Muscle of arm (tissue), 14 donors: ENCODE measurements at places on chromosomes 13 and 19. TPM values are rescaled to one million over a fixed set of nuclear protein-coding genes. Genes with fewer than 3 reads are reported as not detected.

GRCh38 chr19:49896863-49897621, at the start of gene IL4I1:
IL4I1 (minus strand) TSS chr19:49896887; CDS start chr19:49896160, 727 bp downstream.
- DNase-seq: no peak

- no peak for DNase-seq
These were observed 575.0 kb upstream of the KLF12 start for GRCh38 chr13:74709226-74709625.

DNA sequence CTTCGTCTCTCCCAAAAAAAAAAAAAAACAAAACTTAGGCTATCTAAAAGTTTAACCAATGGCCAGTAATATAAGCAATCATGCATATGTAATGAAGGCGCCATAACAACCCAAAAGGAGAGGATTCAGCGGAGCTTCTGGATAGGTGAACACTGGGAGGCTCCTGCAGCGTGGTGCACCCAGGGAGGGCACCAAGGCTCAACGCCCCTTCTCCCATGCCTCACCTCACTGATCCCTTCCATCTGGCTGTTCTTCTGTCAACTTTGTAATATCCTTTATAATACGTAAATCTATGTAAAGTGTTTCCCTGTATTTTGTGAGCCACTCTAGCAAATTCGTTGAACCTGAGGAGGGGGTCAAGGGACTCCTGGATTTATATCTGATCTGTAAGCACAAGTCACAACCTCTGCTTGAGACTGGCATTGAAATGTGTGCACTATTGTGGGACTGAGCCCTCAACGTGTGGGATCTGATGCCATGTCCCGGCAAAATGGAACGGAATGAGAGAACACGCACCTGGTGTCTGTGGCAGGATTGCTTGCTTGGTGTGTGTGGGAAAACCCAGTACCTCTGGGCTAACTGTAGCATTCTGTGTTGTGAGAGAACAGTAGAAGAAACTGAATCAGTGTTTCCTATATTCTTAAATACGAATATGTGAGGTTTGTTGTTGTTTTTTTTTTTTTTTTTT, 521 bp upstream of the ZNF665 start:
- no peak for DNase-seq

DNA sequence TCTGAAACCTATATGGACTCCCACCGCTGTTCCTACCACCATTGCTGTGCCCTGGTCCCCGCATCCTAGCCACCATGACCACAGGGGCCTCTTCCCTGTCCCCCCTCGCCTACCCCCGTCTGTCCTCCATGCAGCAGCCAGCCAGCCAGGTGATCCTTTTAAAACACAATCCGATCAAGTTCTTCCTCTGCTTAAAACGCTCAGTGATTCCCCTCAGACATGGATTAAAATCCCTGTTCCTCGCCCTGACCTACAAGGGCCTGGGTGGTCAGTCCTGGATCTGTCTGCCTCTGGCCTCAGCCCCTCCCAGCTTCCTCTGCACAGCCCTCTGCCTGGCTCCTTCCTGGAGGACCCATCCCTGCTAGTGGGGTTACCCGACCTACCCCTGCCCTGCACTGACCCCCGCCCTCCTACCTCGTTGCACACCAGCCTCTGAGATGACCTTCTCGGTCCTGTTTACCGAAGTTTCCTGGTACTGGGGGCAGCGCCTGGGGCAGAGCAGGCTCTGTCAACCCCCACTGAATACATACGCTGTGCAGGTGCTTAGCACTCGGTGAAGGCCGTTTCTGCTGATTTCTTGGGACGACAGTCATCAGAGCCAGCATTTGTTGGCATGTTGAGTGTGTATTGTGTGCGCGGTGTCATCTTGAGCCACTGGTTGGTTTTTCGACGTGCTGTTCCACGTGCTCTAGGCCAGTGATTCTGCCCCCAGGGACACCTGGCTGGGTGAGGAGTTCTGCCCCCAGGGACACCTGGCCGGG, 14.7 kb upstream of the LENG8 start:
- DNase-seq: no peak

DNA sequence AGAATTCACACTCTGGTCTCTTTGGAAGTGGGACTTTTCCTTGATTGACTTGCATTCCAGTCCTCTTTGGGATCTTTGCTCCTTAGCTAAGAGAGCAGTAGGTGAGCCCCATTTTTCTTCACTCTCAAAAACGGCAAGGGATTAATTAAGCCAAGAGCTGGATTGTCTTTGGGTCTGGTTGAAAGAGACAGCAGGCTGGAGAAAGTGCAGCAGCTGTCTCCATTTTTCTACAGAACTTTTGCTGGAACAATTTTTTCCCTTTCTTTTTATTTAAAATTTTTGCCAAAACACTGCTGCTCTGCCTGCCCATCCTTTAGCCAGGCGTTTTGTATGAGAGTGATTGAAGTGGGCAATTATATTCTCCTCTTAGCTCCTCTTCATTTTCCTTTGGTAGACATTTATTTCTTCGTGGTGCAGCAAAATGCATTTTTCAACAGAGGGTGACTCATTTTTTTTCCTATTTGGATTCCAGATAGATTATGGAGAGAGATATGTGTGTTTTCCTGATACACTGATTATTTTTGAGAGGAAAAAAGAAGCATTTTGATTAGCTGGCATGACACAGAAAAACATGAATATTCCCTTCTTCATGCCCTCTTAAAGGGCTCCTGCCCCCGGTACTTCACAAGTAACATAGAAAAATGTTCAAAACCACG, 371.2 kb upstream of the NBEA start:
- DNase-seq: no peak

Gene FOSB
- 62.9 TPM for polyA plus RNA-seq

Gene SIAH3
- 0.07 TPM for polyA plus RNA-seq
